ENCODE measurements at places on chromosomes 3 and 15.

- DNase-seq: no peak
Measured at GRCh38 chr3:23117856-23118255, 85.3 kb upstream of the UBE2E2 start.

- no peak for DNase-seq
Measured at GRCh38 chr15:90205886-90206285, 4.8 kb downstream of the SEMA4B start.

GRCh38 chr3:104106276-104106675 is 1260.4 kb upstream of the ALCAM start:
- DNase-seq: no peak

DNA sequence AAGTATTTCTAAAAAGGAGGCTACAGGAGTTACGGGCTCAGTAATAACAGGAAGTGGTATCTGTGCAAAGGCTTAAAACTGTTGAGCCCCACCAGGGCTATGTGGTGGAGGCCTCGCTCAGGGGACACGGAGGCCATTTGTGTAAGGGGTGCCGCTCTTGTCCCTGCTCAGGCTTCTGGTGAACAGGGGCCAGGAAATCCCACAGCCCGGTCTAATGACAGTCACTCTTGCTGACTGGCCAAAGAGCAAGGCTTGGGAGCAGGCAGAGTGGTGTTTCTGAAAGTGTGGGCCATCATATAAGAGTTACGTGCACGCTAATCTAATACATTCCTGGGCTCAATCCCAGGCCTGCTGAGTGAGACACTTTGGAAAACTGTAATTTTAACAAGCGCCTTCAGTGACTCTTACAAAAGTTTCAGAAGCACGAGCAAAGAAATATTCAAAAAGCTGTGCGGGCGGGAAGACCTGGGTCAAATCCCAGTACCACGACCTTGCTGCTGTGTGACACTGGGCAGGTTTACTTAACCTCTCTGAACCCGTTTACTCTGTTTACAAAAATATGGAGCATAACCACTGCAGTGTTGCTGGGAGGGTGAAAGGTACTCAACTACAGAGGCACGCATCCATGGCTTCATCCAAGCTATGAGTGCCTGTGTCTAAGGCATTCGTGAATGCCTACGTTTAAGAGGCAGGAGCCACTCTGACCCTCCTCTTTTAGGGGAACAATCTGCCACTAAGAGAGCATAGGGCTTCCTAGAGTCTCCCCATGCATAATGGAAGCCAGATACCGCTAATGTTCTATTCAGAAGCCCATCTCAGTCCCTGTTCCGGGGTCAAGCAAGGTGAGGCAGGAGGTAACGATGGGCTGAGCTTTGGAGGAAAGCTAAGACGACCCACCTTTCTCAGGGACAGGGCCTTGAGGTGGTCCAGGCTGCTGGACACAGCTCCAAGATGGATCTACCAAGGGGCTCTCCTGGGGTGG is 2.0 kb downstream of the ATP10A start:
- DNase-seq: no peak

GRCh38 chr15:78620021-78620526 is 722 bp downstream of the CHRNA3 start:
- DNase-seq: no peak

- DNase-seq: no peak
Measured at GRCh38 chr3:56629047-56629446, 54.0 kb downstream of the TASOR start.

- no peak for DNase-seq
Measured at GRCh38 chr3:62184559-62184958, 188.8 kb downstream of the FEZF2 start.

DNA sequence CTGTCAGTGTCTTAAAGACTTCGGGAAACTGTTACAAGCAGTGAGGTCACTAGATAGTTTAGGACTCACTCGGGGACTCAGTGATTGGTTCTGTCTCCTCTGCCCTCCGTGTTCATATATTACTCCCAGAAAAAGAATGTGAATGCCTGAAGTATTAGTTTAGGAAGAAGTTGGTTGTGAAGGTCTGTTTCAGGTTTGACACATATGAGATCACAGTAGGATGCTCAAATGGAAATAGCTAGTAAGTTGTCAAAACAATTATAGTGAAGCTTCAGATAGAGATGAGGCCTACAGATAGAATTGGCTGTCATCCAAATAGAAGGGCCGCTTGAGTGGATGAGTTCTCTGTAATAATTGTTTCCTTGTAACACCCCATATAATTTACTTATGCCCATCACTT is 172.6 kb downstream of the PLCL2 start:
- no peak for DNase-seq

DNA sequence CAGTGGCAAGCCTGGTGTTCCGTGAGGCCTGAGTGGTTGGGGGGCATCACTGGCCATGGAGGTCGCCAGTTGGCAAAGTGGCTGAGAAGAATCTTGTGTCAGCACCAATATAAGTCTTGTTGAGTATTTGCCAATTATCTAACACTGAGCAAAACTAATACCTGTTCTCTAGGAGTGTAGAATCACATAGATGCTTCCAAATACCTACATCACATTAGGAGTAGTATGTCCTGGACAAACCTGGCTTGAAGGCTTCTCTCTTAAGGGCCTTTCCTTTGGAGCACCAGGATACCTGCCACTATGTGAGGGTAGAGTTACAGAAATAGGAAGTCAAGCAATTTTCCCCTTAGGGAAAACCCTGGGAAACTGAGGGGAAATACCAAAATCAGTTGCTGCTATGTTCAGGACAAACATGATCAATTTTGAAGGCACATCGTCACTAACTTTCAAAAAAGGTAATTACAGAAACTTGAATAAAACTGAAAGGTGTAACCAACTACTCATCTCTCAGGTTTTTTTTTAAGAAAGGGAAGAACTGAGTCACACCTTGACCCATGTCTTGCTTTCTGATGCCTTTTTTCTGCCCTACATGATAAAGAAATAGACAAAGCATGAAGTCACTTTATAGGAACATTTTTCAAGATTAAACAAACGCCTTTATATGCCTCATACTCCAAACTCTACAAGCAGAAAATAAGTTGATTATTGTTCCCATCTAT is 100.4 kb downstream of the IMPG2 start:
- no peak for DNase-seq

- DNase-seq: peak; percentile 53
Measured at GRCh38 chr3:60497902-60498301, 753.4 kb downstream of the FHIT start.

DNA sequence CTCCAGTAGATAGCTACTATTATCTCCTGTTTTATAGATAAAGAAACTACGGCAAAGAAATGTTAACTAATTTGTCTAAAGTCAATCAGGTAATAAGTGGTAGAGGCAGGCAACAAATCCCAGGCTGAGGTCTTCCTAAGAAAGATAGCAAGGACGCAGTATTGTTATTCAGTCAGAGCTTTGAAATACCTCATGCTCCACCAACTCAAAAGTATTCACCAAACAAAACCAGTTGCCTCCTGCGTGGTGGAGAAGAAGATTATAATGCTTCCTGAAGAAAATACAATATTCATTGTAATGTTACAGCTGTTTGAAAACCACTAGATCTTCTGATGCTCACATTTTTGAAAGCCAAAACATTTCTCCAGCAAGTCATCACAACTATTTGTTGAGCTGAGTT is 138.2 kb upstream of the CNTN4 start:
- DNase-seq: no peak

Measured in NCI-H1092 (cell line).